ENCODE measurements at places on chromosomes 16 and 17.

DNA sequence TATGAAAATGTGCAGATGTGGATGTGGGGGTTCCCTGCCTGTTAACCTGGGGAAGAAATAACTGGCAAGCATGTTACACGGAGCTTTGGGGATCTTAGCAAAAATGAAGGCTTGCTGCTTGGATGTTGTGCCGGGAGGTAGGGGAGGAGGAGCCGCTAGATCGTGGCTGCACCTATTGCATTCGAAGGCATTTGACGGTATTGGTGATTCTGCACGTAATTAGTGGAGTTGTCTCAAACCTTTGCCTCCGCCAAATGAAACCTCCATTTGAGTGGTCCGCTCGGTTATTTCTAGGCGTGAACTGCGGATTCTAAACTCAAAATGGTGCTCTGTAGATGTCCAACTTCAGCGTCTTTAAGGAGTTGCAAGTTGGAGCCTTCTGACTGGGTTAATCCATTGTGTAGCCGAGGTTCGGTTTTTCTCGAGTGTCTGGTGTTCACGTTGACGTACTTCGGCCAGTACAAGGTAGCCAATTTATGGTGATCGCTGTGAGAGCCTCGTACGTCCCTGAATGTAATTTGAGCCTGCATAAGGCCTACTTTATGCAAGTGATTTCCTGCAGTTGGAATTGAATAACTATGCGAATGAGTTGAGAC is 1.5 kb downstream of the TNRC6C start:
- no peak for DNase-seq

DNA sequence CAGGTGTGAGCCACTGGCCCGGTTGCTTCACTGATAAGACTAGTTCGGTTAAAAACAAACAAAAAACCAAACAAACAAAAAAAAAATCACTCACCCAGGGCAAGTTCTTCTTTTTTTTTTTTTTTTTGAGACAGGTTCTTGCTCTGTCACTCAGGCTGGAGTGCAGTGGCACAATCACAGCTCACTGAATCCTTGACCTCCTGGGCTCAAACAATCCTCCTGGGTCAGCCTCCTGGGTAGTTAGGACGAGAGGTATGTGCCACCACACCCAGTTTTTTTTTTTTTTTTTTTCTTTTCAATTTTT is 119.5 kb upstream of the CORO6 start:
- DNase-seq = no peak

DNA sequence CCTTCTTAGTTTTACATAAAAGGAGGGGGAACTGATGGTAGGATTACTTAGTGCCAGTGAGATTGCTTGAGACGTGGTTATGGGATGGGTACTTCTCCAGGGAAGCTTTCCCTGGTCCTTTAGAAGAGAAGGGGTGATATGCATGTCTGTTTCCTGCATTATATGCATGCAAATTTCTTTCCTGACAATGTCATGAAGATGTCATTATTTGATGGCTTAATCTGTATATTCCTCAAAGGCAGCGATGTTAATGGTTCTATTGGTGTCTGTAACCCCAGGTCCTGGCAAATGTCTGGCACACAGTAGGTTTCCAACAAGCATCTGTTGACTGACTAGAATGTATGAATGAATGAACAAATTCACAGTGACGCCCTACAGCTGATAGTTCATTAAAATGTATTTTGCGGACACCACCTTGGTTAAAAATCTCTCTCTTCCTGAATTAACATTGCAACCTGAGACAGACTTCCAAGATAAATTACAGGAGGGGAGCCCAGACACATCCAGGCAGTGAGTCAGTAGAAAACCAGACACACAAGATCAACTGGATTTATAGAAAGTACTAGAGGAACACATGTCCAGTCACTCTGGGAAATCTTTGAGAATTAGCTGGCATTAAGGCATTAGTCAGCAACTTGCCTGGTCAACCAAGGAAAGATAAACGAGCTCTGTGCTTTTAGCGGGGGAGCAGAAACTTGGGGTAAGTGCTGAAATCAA is 293.4 kb downstream of the XYLT1 start:
- DNase-seq = no peak

- DNase-seq = no peak
These were observed 21.9 kb downstream of the CMIP start for GRCh38 chr16:81466356-81466980.

- DNase-seq = peak; percentile 31
These were observed 1.6 kb downstream of the UBTF start for GRCh38 chr17:44217738-44218343.

- no peak for DNase-seq
These were observed 8.2 kb downstream of the CAPN15 start for GRCh38 chr16:535446-536405.

GRCh38 chr17:11618861-11619566 is 20.7 kb downstream of the DNAH9 start:
- DNase-seq = peak; percentile 21

DNA sequence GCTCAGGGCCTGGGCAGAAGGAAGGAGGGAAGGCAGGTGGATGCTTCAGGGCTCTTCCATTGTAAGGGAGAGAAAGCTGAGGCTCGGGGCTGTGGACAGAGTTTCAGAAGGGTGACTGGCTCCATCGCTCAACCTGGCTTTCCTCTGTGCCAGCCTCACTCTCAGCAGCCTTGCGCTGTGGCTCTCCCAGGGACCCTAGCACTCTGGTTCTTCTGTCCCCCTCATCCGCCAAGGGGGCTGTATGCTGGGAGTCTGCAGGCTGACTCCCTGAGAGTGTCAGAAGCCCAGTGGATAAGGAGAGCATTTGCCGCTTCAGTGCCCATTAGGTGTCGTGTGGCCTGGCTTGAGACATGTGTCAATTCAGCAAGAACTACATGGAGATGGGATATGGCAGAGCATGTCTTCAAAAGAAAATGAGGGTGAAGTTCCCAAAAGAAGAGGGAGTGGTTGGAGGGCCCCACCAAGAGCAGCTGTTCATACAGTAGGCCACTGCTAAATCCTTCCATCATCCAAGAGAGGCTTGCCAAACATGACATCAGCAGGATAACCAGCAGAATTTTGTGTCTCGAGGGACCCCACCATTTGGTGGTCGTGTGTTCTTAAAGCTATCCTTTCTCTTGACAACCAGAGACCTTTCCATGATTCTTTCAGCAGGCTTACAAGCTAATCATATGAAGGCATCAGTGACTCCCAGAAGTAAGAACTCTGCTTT is 148.2 kb downstream of the IRX5 start:
- no peak for DNase-seq

DNA sequence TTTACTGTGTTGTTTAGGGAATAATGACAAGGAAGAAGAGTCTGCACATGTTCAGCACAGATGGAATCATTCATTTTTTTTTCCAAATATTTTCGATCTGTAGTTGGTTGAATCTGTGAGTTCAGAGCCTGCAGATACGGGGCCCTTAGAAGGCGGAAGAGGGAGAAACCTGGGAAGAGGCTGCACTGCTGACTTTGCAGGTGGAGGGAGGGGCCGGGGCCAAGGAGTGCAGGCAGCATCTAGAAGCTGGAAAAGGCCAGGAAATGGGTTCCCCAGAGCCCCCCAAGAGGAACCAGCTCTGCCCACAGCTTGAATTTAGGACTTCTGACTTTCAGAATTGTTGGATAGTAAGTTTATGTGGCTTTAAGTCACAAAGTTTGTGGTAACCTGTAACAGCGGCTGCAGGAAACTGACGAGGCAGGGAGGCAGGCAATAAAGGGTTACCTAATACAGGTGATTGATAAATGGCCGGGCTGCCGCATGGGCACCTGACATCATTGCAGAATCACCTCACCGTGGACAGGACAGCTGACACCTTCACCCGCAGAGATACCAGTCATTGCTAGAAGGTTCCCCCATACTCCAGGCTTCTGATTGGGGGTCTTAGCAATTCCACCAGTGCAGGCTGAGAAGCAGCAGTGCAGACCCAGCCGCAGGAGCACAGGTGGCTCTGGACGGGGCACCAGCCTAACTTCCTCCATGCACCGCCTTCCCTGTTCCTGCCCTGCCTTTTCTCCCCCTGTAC is 181.3 kb downstream of the IRF8 start:
- DNase-seq = no peak

DNA sequence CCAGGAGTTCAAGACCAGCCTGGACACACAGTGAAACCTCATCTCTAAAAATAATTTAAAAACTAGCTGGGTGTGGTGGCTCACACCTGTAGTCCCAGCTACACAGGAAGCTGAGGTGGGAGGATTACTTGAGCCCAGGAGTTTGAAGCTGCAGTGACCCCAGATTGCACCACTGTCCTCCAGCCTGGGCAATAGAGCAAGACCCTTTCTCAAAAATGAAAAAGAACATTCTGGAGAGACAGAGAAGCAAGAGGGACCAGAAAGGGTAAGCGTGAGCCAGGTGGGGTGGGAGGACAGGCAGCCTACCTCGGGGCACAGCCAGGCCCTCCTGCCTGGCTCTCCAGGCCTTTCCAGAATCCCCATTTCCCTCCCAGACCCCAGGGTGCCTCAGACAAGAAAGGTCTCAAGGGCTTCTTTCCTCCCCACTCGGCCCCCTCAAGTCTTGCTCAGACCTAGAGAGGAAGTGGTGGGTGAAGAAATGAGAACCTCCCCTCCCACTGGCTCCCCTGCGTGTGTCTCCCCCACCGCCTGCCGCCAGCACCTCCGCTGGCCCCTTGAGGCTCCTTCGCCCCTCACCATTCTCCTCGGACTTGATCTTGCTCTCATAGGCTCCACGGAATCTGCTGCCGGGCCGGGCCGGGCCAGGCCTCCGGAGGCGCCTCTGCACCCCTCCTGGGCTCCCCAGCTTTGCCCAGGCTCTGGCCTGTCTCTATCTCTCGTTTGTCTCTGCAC is 503 bp downstream of the C16orf54 start:
- DNase-seq = no peak

DNA sequence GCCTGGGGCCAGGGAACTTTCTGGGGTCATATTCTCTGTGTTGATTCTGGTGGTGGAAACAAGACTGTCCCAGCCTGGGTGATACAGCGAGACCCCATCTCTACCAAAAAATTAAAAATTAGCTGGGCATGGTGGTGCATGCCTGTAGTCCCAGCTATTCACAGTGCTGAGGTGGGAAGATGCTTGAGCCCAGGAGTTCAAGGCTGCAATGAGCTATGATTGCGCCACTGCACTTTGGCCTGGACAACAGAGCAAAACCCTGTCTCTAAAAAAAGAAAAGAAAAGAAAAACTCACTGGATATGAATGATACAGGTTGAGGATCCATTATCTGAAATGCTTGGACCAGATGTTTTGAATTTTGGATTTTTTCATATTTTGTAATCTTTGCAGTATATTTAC is 13.6 kb downstream of the SCGB1C2 start:
- DNase-seq = no peak

DNA sequence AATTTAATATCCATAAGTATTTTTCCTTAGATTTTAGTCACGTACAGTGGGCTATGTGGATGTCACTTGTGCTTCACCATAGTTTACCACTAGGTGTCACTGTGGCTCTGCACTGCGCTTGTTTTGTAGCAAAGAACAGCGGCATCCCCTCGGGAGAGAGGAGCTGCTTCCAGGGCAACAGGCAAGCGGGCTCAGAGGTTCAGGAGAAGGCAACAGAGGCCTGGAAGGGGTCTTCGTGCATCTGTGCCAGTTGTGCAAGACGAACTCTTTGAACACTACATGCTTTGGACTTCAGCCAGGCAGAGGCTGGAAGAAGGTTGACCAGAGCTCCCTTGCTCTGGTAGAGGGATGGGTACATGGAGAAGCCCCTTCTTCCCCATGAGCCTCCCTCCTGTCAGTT is 20.6 kb downstream of the CYB561 start:
- peak; percentile 75 for DNase-seq

- no peak for DNase-seq
These were observed 32.8 kb upstream of the MNT start for GRCh38 chr17:2433696-2434095.

GRCh38 chr17:27356091-27356705 is 62.3 kb downstream of the WSB1 start:
- DNase-seq = no peak

DNA sequence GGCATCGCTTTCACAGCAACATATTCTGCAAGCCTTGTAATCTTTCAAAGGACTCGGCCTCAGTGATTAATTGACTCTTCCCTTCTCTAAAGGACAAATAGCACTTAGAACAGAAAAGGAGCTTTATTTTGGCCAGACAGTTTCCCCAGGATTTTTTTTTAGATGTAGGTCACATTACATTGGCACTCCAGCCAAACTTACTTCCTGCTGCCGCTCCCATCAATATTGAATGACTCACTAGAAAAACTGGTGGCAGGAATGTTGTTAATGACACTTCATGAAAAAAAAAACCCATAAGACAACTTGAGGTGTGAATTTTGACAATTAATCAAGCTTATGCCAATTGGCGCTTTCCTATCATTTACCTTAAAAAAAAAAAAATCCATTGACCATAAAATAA is 432.6 kb downstream of the TOX3 start:
- no peak for DNase-seq

GRCh38 chr16:14405611-14406537 is 224.2 kb downstream of the PARN start:
- peak; percentile 94 for DNase-seq

- no peak for DNase-seq
These were observed 169.5 kb downstream of the STX8 start for GRCh38 chr17:9406046-9406606.

DNA sequence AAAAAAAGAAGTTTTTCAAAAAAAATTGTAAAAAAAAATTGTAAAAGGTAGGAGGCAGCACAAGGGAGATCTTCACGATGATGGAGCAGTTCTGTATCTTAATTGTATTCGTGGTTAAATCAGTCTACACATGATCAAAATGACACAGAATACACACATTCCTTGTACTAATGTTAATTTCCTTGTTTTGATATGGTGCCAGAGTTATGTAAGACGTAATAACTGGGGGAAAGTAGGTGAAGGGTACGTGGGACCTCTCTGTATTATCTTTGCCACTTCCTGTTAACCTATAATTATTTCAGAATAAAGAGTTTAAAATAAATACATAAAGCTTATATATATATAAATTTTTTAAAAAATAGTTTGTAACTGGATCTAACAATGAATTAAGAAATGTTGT is 36.8 kb downstream of the HELZ start:
- DNase-seq = no peak

GRCh38 chr16:29107299-29107698 is 122.4 kb downstream of the LAT start:
- no peak for DNase-seq

DNA sequence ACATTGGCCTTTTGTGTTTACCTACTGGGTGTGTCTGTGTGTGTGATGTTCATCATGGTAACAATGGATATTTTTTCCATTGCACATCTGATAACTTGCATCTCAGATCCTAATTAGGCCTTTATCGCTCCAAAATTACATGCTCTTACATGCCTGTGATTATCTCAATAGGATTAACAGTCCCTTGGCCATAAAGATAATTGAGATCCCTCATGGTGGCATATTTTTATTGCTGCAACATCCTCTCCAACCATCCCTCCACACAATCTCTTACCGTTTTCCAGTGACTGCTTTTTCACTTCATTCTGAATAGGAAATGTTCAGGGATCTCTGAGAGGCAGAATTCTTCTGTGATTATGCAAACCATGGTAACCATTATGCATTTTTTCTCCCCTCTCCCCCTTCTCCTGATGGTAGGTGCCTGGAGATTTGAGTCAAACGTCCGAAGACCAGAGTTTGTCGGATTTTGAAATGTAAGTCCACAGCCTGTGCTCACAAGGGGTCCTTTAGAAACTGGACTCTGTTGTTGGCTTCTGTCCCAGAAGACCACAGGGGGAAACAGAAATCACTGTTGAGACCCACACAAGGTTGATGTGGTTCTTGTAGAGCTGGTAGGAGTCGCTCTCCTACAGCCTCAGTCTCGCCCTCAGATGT is 405.5 kb downstream of the CPPED1 start:
- no peak for DNase-seq
